Heart right ventricle (tissue), 16 donors: ENCODE measurements at places on chromosomes 12 and 14. TPM values are rescaled to one million over a fixed set of nuclear protein-coding genes. Genes with fewer than 3 reads are reported as not detected.

The KCNH3 gene
- total RNA-seq: 1.2 TPM

GRCh38 chr12:47561746-47562145 is 144.1 kb downstream of the RPAP3 start:
- H3K4me3 ChIP-seq: no peak overlapping the region
- no peaks in the 10 kb centered on the region for H3K4me1 ChIP-seq
- H3K36me3 ChIP-seq: no peaks in the 10 kb centered on the region
- DNase-seq: no peak
- no peaks in the 10 kb centered on the region for H3K27me3 ChIP-seq

DNA sequence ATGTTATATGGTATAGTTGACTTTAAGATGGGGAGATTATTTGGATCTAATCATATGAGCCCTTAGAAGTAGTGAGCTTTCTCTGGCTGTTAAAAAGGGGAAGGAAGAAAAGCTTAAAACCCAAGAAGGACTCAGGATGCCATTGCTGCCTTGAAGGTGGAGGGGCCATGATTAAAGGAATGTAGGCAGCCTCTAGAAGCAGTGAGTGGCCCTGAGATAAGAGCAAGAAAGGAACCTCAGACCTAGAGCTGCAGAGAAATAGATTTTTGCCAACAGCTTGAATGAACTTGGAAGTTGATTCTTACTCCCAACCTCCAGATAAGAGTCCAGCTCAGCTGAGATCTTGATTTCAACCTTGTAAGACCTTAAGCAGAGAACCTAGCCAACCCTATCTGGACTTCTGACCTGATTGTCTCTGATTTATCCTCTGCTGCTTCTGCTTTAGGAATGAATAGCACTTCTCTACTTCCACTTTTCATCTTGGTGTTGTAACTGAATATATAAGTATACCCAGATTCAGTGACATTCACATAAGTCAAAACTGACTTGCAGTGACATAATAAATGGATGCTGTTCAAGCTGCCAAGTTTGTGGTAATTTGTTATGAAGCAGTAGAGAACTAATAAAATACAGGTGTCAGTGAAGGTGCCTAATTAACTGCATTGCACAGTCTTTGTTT is 33.5 kb downstream of the RAD51B start:
- H3K4me1 ChIP-seq: no peaks in the 10 kb centered on the region
- no peak overlapping the region for H3K4me3 ChIP-seq
- no peak overlapping the region for H3K27ac ChIP-seq
- DNase-seq: no peak

- no peak overlapping the region for H3K4me3 ChIP-seq
- H3K36me3 ChIP-seq: no peaks in the 10 kb centered on the region
- H3K4me1 ChIP-seq: peaks cover 36% of the 10 kb centered on the region
- DNase-seq: no peak
These were observed 11.9 kb downstream of the MED13L start for GRCh38 chr12:116265351-116266147.
